ENCODE measurements at places on chromosomes 2 and 18.

DNA sequence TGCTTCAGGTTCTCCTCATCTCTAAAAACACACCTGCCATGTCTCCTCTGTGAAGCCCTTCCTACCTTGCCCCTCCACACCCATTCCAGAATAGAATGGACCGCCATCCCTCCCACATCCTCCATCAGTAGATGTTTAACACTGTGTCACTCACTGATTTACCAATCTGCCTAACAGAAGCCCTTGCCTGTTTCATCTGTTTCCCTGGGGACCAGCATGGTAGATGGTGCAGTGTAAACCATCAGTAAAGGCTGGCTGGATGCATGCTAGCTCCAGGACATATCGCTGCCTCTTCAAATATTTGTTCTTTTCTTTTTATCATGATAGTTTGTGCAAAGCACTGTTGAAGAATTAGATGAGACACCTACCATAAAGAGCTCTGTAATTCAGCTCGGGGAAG is 271.4 kb downstream of the PIEZO2 start:
- no peak for DNase-seq

- DNase-seq, result no peak
Measured at GRCh38 chr2:105590780-105591660, 153.7 kb upstream of the NCK2 start.

- peak; percentile 16 for DNase-seq
Measured at GRCh38 chr2:214740867-214741395, 68.6 kb downstream of the BARD1 start.

- no peak for DNase-seq
Measured at GRCh38 chr18:48831802-48832201, 119.0 kb downstream of the SMAD7 start.

- DNase-seq, result no peak
Measured at GRCh38 chr18:7259475-7259874, 28.6 kb downstream of the LRRC30 start.

DNA sequence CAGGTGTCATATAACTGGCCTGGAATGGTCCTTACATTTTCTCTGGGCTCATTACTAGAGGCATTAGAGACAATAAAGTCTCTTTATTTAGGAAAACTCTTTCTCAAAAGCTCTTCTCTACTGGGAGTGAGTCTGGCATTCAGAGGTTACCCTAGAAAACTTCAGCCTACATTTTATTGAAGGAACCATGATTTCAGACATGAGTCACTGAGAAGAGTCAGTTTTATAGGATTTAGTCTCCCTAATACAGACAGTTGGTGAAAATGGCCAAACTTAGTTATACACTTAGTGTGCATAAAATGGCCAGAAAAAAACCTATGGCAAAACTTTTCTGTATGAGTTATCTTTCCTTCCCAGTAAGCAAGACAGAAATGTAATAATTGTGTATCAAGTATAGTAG is 689.4 kb downstream of the ZEB2 start:
- no peak for DNase-seq

DNA sequence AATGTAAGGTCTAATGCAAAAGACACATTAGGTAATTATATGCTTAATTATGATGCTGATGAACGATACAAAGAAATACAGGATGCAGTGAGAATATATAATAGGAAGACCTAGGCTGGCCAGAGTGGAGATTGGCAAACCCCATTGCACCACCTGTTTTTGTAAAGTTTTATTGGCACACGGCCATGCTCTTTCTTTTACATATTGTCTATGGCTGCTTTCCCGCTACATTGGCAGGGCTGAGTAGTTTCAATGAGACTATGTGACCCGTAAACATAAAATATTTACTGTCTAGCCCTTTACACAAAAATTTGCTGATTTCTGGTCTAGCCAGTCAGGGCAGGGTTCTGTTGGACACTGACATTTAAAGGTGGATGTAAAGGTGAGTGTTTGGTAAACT is 5.4 kb downstream of the SEC11C start:
- no peak for DNase-seq

DNA sequence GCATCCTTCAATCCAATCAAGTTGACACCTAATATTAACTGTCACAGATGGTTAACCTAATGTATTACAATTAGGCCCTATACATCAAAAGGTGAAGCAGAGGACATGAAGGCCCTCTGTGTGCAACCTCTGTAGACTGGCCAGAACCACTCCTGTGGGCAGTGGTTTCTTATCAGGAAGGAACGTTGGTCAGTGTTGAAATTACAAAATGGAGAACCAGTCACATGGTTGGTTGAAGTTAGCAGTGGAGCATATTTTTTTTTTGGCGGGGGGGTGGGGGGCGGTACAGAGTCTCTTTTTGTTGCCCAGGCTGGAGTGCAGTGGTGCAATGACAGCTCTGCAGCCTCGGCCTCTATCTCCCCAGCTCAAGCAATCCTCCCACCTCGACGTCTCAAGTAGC is 19.8 kb downstream of the RNU2-63P start:
- no peak for DNase-seq

GRCh38 chr2:97740590-97741182 is 27.3 kb downstream of the ZAP70 start:
- DNase-seq, result peak; percentile 28

DNA sequence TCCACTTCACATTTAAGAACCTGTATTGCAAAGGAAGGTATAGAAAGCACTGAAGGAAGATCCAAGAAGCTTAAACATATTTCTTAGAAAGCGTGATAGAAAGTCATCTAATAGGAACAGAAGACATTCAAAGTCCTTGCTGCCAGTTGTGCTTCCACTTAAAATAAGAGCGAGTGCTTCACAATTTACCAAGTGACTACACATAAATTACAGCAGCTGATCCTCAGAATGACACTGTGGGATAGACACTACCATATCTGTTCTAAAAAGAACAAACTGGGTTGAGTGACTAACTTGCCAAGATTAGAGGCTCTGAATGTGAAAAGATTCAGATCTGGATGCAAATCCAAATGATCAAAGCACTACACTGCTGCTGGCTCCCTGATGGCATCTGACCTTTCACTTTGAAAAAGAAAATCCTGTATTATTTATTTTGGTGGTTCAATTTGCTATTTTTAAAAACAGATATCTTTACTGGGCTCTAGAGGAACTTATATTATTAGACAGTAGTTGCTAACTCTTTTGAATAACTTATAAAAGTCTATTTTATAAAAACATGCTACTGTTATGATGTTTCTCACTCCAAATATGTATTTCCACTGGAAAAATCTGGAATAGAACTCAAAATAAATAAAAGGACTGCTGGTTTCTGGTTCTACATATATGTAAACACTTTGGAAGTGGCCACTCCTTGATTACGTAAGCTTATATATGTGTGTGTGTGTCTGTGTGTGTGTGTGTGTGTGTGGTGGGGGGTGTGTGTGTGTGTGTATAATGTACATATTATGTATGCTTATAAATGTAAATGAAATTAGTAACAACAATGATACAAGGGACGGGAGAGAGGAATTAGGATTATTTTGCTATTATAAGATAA is 57.4 kb downstream of the KIDINS220 start:
- DNase-seq, result no peak

DNA sequence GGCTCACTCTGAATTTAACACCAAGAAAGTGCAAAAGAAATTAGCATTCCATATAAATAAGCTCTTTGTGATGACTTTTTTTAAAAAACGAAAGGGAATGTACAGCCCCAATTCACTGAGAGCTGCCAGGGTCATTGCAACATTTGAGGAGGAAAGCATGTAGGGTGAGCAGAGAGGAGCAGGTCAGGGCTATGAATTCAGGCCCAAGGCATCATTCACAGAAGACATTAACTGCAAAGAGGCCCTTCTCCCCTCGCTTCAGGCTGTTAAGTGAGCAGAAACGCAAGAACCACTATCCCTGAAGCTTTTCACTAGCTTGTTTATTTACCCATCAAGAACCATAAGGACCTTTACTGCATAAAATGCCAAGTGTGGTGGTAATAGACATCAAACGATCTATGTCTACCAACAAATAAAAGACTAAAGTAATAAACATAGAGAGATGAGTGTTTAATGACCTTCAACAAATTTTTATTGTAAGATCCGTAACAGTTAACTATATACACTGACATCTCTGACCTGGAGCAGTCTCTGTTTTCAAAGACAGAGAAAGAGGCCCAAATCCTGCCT is 333.1 kb upstream of the HNRNPA3 start:
- DNase-seq, result no peak

DNA sequence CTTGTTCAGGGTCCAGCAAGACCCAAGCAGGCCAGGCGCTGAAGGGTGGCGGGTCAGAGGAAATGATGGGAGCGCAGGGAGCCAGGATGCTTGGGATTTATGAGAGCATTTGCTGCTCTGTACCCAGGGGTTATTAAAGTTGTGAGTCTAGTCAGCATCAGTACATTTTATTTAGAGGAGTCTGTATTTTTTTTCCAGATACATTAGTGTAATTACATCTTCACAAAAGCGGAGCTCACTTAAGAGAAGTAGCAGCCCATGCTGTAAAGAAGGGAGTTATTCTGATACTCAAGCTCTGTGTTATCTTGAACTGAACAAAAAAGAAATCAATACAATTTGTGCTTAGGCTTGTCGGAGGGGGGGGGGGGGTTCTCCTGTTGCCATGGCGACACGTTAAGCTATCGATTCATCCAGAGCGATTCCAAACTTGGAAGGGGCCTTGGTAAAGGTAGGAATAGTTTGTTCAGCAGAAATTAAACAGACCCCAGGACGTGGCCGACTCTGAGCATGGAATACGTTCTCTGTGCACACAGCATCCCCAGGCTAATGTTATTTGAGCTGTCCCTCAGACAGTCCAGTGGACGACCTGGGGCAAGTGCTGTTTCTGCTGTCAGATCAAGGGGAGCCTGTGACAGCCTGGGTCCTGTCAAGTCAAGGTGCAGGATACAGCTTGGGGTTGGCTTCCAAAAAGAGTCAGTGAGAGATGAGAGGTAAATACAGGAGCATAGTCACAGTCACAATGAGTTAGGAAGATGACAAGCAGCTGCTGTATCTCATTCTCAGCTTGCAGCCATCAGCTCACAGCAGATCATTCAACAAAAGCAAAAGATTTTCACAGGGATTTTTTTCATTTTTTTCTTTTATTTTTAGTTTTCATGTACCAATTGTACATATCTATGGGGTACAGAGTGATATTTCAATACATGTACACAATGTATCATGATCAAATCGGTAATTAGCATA is 387.6 kb downstream of the DCDC2C start:
- DNase-seq, result no peak

DNA sequence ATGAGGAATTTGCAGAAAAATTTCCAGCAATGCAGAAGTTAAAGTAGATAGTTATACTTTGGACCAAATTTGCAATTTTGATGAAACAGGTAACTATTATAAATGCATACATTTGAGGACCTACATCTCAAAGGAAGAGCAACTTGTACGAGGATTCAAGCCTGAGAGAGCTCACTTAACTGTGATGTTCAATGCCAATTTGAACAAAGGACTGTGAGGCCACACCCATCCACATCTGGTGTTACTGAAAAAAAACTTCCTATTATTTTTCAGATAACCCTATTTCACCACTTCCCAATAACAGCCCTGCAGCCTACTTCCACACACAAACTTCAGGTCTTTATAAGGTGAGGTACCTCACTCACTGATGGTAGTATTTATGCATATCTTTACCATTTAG is 203.5 kb upstream of the NABP1 start:
- DNase-seq, result no peak

DNA sequence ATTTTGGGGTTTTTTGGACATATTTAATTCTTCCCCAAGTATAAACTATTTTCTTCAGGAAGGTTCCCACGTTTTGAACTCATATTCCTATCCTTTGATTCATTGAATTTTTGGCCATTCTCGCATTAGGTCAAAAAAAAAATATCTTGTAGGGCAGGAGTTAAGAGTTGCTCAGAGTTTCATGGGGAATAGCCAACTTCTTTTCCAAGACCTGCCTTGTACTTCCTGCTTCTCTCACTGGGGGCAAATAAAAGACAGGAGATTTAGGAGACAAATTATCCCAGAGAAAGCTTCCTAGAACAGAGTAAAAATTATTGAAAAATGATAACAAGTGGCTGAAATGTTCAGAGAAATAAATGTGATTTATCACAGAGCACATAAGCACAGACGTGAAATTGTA is 55.2 kb upstream of the BCL11A start:
- DNase-seq, result peak; percentile 18

DNA sequence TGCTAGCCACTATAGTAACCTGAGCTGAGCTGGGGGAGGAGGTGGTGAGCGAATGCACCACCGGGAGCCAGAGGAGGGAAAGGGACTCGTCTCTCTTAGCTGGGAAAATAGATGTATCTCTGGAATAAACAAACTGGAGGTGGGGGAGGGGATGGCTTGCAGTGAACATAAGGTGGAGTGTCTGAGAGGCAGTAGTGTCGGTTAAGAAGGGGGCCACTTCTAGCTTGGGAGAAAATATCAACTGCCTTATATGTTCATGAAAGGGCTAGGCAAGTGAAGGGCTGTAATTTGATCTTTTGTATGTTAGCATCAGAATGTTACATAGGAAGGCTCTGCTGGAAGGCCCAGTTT is 2.2 kb downstream of the SETBP1 start:
- DNase-seq, result peak; percentile 15

DNA sequence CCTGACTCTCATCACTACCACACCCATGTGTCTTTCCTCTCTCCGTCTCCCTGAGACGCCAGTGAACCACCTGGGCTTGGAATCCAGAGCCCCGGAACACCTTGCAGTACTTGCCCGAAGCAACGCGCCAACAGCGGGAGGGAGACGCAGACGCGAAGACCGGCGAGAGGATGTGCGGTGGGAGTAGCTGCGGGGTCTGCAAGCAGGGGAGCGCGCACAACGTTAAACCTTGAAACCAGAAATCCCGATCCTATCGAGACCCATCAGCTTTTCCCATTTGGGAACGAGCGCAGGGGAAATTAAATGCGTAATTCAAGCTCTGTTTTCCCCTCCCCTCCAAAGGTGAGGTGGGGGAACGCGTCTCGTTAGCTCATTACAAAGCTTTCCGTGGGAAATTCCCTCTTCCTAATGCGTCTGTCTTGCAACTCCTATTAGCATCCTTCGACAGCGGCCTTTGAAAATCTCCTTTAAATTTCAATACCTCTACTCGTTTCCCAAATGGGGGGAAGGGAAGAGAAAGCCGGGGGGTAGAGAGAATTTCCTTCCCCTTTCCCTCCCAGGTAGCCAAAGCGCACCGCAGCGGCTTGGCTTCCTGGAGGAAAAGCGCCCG is 421 bp upstream of the CNTNAP5 start:
- no peak for DNase-seq

DNA sequence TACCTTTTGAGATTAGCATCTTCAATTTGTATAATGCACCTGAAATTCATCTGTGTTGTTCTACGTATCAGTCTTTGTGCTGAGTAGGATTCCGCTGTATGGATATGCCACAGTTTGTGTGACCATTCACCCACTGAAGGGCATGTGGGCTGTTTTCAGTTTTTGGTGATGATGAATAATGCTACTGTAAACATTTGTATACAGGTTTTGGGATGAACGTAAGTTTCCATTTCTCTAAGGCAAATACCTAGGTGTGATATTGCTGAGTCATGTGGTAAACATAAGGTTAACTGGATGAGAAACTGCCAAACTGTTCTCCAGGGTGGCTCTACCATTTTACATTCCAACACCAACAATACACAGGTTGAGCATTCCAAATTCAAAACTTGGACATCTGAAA is 35.1 kb downstream of the CABYR start:
- DNase-seq, result no peak

DNA sequence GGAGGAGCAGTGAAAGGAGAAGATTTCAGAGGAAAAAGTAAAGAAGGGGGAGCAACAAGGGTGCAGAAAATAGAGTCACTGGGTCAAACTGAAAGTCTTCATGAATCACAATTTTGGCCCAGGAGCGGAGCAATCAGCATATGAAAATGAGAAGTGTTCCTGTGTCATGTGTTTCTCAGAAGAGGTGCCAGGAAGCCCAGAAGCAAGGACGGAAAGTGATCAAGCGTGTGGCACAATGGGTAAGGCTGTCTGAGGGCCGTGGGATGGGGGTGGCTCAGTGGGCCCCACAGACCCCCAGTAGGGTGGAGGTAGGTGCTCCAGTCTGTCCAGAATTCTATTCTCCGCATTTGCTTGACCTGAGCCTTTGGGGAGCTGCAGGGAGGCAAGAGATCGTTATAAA is 44.2 kb downstream of the SP140 start:
- no peak for DNase-seq

Measured in fibroblast of skin of abdomen (primary cell).